ENCODE measurements at places on chromosomes 12 and 14.

DNA sequence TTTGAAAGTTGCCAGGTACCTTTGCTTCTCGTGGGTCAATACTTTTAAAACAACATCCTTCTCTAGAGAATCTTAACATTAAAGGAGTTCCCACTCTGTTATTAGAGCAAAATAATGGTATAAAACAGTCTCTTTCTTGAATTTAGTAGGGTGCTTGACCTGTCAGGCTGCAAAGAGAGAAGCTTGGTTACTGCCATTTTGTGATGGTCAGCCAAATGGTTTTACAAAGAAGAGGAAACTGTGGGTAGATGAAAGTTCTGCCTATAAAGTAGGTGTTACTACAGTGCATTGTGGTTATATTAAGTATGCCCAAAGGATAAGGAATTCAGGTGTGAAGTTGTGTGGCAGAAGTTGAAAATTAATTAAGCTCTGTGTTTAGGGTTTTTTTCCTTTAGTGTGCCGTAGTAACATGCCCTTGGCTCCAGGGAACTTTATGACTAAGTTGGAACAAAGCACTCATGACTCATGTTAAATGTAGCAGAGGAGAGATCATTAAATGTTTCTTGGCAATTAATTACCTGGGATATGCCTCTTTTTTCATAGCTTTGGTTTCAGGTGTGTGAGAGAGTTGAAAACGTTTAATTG, 354.0 kb upstream of the KITLG start:
- no peak for DNase-seq

- no peak for DNase-seq
These were observed 77.4 kb downstream of the FBXL14 start for GRCh38 chr12:1517007-1517406.

- no peak for DNase-seq
These were observed 5.6 kb downstream of the CNIH1 start for GRCh38 chr14:54435500-54435981.

GRCh38 chr14:63375769-63376168, 57.0 kb upstream of the GPHB5 start:
- DNase-seq, result no peak

- DNase-seq, result no peak
These were observed 16.3 kb downstream of the GXYLT1 start for GRCh38 chr12:42128327-42128726.

- peak; percentile 50 for DNase-seq
These were observed 657.5 kb upstream of the TBX3 start for GRCh38 chr12:115341442-115341841.

DNA sequence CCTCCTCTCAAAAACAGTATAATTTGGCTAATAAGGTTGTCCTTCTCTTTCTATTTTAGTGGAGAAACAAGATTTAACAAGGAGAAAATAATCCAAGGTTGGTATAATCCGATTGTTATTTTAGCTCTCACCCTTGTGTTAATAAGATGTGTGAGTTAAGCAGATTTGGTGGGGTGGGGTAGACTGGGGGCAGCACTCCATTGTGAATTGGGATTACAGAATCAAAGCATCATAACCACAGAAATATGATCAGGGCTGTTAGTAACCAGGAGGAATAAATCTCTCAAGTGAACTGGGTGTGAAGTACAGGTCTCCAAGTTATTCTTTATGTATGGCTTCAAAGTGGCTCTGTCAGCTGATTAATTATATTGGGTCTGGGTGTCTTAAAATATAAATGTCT, 10.2 kb downstream of the TIGAR start:
- no peak for DNase-seq

DNA sequence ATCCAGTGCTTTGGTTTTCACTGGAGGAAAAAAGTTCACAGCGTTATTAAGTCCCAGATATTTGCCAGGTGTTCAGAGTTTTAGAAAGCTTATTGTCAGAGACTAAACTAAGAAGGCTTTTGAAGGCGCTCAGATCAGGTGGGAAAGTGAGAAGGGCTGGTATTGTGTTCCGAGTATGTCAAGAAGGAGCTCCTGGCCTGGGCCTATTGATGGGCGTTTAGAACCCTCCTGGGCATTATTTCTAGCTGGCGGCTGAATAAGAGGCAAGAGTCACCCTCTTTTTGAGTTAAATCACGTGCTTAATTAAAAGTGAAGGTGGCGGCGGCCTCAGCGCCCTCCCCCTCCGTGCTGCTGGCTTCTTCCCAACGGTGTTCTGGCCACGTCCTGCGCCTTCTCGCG, 20.9 kb upstream of the GNS start:
- DNase-seq, result no peak

GRCh38 chr14:102220031-102220430, 80.3 kb downstream of the WDR20 start:
- no peak for DNase-seq

All from ascending aorta (tissue), 2 donors.